Suprapubic skin (tissue), 4 donors: ENCODE measurements at places on chromosomes 12 and 14. TPM values are rescaled to one million over a fixed set of nuclear protein-coding genes. Genes with fewer than 3 reads are reported as not detected.

DNA sequence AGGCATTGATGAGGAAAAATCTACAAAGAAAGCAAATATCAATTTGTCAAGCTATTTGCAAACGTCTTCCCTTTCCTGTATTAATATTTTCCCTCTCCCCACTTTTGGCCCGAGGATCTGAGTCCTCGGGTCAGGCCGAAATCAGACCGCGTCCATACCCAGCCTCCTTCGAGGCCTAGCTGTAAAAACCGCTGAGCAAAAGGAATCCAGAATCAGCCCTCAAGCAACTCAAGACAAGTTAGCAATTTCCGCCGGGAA is 353 bp upstream of the MAPK1IP1L start:
- no peak for DNase-seq
- H3K4me1 ChIP-seq = peaks cover 38% of the 10 kb centered on the region
- H3K36me3 ChIP-seq = no peaks in the 10 kb centered on the region

GRCh38 chr14:73644531-73645247 is at the start of gene DNAL1:
Gene DNAL1 (plus strand): TSS chr14:73644986. CDS start chr14:73645040, 54 bp downstream.
- H3K4me3 ChIP-seq = peak within 1 kb of the TSS; percentile 71
- peak; percentile 94 for DNase-seq
- H3K27ac ChIP-seq = peak within 1 kb of the TSS; percentile 67
- H3K36me3 ChIP-seq = no peaks in the 10 kb centered on the region
- peaks cover 10% of the 10 kb centered on the region for H3K4me1 ChIP-seq
- no peaks in the 10 kb centered on the region for H3K27me3 ChIP-seq

DNA sequence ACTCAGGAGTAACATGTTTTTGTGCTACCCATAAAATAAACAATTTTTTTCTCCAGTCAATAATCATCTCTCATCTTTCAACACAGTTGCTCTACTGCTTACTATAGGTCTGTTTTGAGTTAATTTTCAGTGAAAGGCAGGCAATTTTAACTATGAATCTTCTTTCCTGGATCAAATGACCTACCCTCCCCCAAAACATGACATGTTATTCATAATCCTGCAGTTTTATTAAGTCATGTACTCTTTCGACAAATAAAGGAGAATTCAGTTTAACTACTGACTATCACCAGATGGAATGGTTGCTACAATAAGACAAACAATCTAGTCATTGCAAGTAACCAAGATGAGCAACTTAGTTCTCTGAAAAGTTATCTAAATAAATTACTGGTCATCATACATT is 106.0 kb upstream of the FAR2 start:
- no peak overlapping the region for H3K27ac ChIP-seq
- H3K4me1 ChIP-seq = no peaks in the 10 kb centered on the region
- H3K36me3 ChIP-seq = no peaks in the 10 kb centered on the region
- no peak for DNase-seq

GRCh38 chr12:76777765-76778216 is 13.9 kb downstream of the ZDHHC17 start:
- H3K27me3 ChIP-seq = no peaks in the 10 kb centered on the region
- peaks cover 7% of the 10 kb centered on the region for H3K4me1 ChIP-seq
- H3K27ac ChIP-seq = no peak overlapping the region
- DNase-seq = no peak

GRCh38 chr12:125194163-125194773 is 129.0 kb downstream of the AACS start:
- H3K4me1 ChIP-seq = peaks cover 9% of the 10 kb centered on the region
- no peak overlapping the region for H3K4me3 ChIP-seq
- no peaks in the 10 kb centered on the region for H3K36me3 ChIP-seq
- no peak overlapping the region for H3K27ac ChIP-seq
- peaks cover 69% of the 10 kb centered on the region for H3K27me3 ChIP-seq

DNA sequence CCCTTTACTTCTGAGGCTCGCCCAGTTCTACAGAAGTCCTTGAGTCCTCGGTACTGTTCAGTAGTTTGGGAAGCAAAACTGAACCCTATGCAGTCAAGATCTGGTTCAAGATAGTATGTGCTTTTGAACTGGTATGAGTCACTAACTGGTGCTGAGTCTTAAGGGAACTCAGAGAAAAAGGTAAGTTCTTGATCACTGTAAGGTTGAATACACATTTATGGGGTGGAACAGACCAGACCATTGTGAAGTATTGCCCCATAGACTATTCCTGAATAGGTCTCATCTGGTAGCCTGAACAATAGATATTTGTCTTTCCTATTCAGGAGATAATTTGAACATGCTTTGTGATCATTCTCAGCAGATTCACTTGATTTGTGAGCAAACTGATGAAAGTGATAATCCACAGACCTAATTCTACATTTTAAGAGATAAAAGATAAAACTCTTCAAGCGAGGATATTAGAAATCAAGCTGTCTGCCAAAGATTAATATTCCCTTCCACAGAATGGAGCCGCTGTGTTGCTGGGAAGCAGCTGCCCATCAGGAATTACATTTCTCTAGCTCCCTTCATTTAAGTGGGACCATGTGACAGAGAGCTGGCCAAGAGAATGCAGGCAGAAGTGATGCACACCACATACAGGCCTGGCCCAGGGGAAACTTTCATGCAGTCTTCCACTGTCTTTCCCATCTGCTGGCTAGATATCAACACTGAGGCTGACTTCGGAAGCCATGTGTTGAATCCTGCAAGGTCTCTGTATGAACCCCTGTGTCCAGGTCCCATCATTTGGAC is 369.8 kb upstream of the GARIN6 start:
- no peaks in the 10 kb centered on the region for H3K4me1 ChIP-seq
- H3K4me3 ChIP-seq = no peak overlapping the region
- DNase-seq = no peak
- H3K27me3 ChIP-seq = no peaks in the 10 kb centered on the region

GRCh38 chr14:103861413-103862392 is 14.3 kb upstream of the PPP1R13B start:
- peaks cover 5% of the 10 kb centered on the region for H3K27me3 ChIP-seq
- peaks cover 7% of the 10 kb centered on the region for H3K4me1 ChIP-seq
- H3K27ac ChIP-seq = no peak overlapping the region

GRCh38 chr14:34857689-34858449 is 17.3 kb downstream of the BAZ1A start:
- H3K27ac ChIP-seq = no peak overlapping the region
- H3K4me1 ChIP-seq = peaks cover 4% of the 10 kb centered on the region
- peaks cover 33% of the 10 kb centered on the region for H3K36me3 ChIP-seq
- no peak overlapping the region for H3K4me3 ChIP-seq
- no peak for DNase-seq

GRCh38 chr12:108800591-108800990 is 56.8 kb downstream of the SSH1 start:
- no peak overlapping the region for H3K4me3 ChIP-seq
- H3K4me1 ChIP-seq = peaks cover 52% of the 10 kb centered on the region
- no peak overlapping the region for H3K27ac ChIP-seq
- no peaks in the 10 kb centered on the region for H3K27me3 ChIP-seq

DNA sequence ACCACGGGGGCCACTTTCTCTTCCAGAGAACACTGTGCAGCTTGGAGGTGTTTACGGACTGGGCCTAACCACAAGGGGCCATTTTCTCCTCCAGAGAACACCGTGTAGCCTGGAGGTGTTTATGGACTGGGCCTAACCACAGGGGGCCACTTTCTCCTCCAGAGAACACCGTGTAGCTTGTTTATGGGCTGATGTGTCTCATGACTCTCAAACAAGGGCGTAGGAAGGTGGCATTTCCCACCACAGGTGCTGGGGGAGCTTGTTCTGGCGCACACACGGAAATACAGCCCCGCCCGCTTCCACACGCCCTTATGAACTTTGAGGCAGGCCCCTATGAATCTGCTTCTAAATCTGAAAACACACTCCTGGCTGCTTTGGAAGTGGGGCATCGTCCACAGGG is 174.6 kb upstream of the SFSWAP start:
- H3K4me1 ChIP-seq = no peaks in the 10 kb centered on the region
- H3K4me3 ChIP-seq = no peak overlapping the region
- no peak for DNase-seq
- no peaks in the 10 kb centered on the region for H3K36me3 ChIP-seq

DNA sequence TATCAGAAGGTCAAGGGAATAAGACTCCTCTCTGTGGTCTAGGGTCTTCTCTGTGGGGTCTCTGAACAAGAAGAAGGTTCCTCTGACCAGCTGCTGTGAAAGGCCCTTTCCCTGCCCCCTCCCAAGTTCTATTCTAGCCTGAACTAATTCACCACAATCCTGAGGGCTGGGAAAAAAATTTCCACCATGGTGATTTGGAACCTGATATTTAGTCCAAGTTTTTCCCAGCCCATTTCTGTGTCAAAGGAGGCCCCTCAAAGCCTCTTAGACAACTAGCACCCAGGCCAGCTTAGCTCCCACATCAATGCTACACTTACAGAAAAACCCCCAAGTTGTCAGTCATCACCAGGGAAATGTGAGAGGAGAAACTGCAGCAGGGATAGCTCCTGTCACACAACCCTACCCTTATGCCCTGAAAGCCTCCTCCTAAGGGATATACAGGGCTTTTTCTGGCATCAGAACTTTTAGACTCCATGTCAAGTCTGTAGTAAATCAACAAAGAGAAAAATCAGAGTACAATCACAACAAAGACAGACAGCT is 4.5 kb downstream of the FMNL3 start:
- no peaks in the 10 kb centered on the region for H3K36me3 ChIP-seq
- no peaks in the 10 kb centered on the region for H3K27me3 ChIP-seq
- H3K27ac ChIP-seq = no peak overlapping the region
- peaks cover 47% of the 10 kb centered on the region for H3K4me1 ChIP-seq
- no peak for DNase-seq

DNA sequence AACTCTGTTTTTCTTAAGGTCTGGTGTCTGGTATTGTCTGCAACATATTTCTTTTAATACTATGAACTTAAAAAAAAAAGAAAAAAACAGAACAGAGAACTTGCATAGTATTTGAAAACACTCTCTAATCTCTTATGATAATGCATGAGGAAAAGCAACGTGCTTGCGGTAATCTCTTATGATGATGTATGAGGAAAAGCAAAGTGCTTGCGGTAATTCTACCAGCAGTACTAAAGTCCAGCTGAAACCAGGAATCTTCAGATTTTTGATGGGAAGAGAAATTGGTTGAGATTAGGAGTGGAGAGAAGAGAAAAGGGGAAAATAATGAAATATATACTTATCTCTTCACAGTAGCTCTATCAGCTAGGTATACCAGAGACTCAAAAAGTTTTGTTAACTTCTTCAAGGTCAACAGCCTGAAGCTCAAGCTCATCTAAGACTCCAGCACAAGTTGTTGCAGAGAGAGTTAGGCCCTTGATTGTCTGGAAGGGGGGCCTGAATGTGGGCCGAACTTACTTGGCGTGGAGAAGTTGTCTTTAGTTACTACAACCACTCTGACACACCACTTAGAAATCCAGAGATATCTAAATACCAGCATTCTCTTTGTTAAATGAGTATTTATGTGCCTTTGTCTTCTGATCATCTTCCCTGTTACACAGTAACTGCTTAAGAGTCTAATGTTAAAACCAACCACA is 240.4 kb downstream of the PRKD1 start:
- no peak overlapping the region for H3K4me3 ChIP-seq
- H3K36me3 ChIP-seq = no peaks in the 10 kb centered on the region
- no peak for DNase-seq
- H3K4me1 ChIP-seq = no peaks in the 10 kb centered on the region
- no peaks in the 10 kb centered on the region for H3K27me3 ChIP-seq
- no peak overlapping the region for H3K27ac ChIP-seq

- no peak overlapping the region for H3K27ac ChIP-seq
- peak overlapping the region; percentile 29 for H3K4me3 ChIP-seq
- no peaks in the 10 kb centered on the region for H3K36me3 ChIP-seq
- no peak for DNase-seq
- peaks cover 17% of the 10 kb centered on the region for H3K27me3 ChIP-seq
- H3K4me1 ChIP-seq = peaks cover 31% of the 10 kb centered on the region
These were observed 12.8 kb downstream of the LRCOL1 start for GRCh38 chr12:132597333-132598316.

DNA sequence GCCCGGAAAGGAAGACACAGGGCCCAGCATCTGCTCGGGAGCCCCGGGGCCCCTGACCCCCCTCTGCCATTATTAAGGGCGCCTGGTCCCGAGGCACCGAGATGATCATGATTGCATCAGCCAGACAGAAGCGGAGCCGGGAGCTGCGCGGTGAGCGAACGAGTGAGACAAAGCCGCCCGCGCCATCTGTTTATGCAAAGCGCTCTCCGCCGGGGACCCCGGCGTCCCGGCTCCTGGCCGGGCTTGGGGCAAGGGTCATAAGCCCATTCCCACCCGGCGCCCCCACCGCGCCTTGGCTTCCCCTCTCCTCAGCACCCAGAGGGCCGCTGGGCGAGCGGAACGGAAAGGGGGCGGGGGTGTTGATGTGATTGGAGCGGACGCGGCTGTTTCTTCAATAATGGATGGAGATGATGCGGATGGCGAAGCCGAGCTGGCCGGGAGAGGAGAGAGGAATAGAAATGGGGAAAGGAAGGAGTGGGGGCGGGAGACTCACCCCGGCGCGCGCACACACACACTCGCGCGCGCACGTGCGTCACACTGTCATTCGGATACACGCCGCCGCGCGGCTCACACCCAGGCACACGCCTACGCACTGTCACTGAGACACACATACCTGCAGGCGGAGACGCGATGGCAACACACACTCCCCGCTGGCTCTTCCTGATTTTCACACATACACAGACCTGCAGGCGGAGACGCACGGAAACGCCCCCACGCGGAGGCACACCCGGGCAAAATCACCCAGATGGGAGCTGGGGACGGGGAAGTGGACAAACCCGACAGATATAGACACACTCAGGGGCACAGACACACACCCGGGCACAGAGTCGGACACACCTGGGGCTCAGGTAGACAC is 10.7 kb downstream of the STAC3 start:
- no peak overlapping the region for H3K27ac ChIP-seq
- H3K27me3 ChIP-seq = peaks cover 66% of the 10 kb centered on the region
- peak overlapping the region; percentile 56 for H3K4me3 ChIP-seq
- H3K36me3 ChIP-seq = no peaks in the 10 kb centered on the region
- H3K4me1 ChIP-seq = peaks cover 88% of the 10 kb centered on the region

DNA sequence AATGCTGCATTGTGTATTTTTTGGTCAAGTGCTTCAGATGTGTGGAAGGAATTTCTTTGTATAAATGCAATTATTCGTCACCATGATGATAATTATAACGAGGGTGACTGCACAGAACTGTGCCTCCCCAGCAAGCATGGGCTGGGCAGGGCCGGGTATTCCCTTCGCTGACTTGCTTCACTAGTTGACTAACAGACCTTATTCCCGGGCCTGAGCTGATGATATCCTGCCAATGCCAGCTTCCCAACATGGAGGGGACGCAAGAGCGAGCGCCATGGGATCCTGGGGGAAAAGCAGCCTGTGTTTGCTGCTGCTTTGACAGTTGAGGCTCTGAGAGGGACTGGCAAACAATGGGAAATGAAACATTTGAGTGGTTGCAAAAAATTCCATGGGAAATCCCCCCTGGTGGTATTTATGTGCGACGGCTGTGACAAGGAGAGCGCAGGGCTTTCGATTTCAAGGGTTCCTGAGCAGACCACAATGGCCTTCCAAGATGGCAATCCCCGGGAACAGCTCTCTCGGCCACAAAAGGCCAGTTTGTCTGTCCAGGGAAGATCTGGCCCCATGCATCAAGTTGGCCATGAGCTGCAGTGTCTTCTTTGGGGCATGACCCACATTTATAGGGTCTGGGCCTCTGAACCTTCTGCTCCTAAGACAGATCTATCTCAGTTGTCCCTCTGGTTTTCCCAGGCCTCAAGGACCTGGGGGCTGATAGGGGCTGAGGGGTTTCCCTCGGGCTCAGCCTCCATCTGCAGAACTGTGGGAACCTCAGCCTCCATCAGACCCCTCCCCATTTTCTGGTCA is 21.9 kb upstream of the MAP1LC3B2 start:
- peaks cover 55% of the 10 kb centered on the region for H3K4me1 ChIP-seq
- H3K27ac ChIP-seq = no peak overlapping the region
- no peak for DNase-seq

Gene SLC25A47
- total RNA-seq = not detected

Gene PRICKLE1
- 6.1 TPM for total RNA-seq

Gene AKAP6
- 4.2 TPM for total RNA-seq

Gene SMAGP
- 68.7 TPM for total RNA-seq

Gene PGF
- 7.7 TPM for total RNA-seq

Gene SYNE3
- 9.1 TPM for total RNA-seq

Gene PCED1B
- total RNA-seq = 0.65 TPM

Gene OVCH1
- total RNA-seq = not detected

Gene ACSM4
- total RNA-seq = not detected

Gene LPAR5
- total RNA-seq = 8.5 TPM

Gene FLRT2
- total RNA-seq = 21.5 TPM
